Suppressor macrophage (primary cell): ENCODE measurements at places on chromosomes 3 and 15.
A peak's percentile ranks its signal among the peaks of the same experiment; 100 is the strongest.

DNA sequence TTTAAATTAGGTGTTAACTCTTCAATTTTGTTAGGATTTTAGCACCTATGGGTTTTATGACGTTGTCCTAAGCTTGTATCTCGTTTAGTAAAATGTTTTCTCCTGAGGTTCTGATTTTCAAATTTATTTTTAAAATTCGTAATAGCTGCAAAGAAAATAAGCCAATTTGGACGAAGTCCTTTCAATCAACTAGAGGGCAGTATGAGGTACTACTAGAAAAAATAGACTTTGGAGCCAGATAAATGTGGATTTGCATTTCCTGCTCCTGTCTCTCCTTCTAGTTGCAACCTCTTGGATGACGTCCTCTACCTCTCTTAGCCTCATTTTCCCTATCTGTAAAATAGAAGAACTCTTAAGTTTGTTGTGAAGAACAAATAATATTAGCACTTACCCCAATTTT is 81.1 kb downstream of the SLTM start:
- DNase-seq = no peak

- DNase-seq = no peak
Measured at GRCh38 chr3:63912768-63913588, 795 bp upstream of the SCAANT1 start.

- DNase-seq = no peak
Measured at GRCh38 chr3:151895478-151896241, 22.2 kb downstream of the SUCNR1 start.

DNA sequence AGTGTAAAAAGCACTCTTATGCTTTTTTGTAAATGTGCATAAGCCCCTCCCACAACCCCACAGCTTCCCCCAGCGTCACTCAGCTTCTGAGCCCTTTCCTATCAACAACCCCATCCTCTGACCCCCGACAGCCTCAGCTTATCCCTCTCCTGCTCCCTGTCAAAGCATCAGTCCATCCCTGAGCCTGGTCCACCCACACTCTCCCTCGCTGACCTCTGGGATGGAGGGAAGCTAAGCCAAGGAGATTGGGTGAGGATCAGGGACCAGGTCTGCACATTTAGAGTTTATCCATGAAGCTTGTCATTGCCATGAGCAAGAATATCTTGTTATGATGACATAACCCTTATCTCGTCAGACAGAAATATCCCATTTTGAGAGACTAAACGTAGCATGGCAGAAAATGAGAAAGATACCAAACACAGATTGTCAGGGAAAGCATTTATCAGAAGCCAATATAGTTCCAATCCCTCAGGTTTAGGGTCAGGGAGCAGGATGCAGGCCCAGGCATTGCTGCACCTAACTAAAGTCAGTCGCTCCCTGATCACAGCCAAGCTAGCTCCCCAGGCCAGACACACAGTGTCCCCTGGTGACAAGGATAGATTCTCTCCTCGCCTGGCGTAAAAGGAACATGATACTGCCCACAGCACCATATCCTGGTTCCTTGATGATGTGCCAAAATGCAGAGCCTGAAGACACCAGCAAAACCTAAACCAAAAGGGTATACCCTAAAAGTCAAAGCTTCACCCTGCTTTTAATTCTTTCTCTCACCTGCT is 66.9 kb downstream of the DCLK3 start:
- DNase-seq = no peak

DNA sequence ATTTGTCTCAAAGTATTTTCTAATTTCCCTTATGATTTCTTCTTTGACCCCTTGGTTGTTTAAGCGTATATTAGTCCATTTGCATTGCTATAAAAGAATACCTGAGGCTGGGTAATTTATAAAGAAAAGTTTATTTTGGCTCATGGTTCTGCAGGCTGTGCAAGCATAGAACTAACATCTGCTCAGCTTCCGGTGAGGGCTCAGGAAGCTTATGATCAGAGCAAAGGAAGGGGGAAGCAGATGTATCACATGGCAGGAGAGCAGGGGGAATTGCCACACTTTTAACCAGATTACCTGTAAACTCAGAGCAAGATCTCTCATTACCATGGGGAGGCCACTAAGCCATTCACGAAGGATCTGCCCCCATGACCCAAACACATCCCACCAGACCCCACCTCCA is 148.2 kb downstream of the PDE8A start:
- no peak for DNase-seq

DNA sequence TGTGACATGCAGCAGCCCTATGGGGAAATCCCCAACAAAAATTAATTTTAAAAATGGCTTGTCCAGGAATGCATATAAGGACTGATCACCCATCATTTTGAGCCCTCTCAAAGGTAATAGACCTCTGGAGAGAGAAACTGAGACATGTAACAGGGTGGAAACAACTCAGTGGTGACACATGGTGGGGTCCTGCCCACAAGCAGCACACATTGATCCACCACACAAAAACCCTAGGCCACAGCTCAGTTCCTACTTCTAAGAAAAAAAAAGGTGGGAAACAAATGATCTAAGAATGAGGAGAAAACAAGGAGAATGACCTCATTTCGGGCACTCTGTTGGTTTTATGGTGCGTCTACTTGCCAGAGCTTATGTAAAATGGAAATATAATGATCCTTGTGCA is 1.9 kb upstream of the SLC41A3 start:
- DNase-seq = no peak

- DNase-seq = no peak
Measured at GRCh38 chr3:131221731-131222130, 159.8 kb upstream of the NUDT16 start.

DNA sequence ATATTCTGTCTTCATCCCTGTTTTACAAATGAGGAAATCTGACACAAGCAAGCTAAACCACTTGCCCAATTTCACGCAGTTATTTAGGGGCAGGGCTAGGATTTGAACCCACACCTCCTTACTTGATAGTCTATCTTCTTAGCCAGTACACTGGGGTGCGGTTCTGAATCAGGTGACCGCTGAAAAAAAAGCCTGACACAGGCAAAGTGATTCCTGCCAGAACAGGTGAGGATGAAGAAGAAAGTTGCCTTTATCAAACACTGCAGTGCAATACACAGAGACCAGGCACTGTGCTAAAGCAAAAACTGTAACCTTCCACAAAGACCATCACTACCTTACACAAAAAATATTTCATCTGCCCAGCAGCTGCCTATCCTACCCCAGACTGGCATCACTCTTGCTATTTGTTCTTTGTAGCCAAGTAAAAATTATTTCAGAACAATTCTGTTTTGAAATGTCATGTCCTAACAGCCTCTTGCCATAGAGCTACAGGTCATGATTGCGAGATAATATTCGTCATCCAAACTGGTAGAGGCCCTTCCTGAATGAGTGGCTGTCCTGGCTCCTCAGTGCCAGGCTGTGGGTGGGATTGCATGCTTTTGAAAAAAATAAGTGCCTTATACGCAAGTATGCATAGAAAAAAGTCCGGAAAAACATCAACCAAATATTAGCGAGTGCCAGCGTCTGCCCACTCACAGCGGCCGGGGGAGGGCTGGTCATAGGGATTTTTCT is 142.3 kb upstream of the TPM1 start:
- no peak for DNase-seq

DNA sequence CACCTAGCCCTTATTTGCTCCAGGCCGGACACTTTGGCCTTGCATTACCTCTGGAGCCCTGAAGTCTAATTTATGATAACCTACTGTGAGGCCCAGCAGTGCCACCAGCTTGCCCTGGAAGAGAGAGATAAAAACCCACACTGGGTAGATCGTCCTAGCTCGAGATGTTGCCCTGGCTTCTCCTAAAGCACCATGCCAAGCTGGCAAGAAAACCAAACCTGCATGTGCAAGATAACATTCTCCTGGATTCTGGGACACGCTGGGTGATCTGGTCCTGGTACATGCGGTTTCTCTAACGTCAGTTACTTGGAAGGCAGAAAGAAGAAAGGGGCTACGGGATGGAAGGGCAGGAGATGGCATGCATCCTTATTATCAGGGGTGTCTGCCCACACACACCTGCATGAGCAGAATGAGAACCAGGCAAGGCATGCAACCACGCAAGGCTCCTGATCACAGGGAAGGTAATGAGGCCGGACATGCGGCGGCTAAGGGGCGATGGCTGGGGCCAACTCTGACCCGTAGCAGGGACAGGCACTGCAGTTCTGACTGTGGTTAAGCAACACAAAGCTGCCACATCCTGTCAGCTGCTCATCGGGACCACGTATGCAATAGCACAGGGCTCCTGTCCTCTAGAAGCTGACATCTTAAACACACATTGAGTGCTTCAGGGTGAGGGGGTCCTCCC is 73.0 kb downstream of the OXNAD1 start:
- peak; percentile 68 for DNase-seq

DNA sequence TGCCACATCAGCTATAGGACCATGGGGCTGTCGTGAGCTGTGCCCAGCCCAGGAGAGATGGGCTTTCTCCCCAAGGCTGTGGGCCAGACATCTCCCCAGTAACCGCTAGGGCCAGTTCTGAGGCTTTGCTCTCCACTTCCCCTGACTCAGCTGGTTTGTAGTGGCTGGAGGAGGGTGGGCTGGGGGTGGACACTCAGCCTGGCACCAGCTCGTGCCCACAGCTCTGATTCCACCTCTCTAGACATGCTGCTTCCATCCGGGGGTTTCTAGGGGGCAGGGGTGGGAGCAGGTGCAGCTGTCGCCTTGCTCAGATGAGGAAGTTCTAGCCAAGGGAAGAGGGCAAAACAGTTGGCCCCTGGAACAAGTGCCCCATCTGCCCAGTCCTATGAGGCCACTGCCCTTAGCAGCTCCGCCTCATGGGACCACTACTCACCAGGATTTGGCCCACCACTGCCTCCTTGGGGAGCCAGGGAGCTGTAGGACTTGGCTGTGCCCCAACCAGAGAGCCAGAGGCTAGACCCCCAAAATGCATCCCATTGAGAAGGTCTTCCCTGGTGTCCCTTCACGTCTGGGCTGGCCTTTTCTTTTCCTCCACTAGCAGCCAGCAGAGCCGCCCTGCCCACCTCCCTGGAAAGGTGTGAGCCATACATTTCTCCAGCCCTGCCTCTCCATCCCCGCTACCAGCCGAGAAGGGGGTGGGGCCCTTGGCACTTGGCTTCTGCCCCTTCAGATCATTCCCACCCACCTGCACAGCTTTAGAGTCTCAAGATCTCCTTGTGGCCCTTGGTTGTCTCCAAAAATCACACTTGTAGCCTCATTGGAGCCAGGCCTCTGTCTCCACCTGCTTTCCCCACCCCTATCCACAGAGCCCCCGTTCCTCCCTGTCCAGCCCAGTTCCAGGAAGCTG is 9.9 kb downstream of the GLYCTK start:
- no peak for DNase-seq

DNA sequence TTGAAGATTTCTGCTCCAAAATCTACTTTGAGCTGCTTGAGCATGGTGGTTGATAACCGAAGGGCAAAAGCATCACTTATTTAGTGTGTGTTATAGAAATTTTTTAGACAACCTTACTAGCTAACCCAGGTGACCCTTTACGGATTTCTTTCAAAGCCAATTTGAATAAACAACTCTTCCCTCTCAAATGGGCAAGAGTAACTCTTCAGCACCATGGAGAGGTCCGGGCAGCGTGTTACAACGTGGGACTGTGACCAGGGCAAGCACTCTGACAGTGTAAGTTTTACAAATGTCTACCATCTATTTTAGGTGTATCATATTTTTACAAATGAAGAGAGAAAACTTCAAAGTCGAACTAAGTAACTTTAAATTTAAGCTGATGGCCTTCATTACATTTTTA is 471.8 kb downstream of the MFSD1 start:
- peak; percentile 64 for DNase-seq

DNA sequence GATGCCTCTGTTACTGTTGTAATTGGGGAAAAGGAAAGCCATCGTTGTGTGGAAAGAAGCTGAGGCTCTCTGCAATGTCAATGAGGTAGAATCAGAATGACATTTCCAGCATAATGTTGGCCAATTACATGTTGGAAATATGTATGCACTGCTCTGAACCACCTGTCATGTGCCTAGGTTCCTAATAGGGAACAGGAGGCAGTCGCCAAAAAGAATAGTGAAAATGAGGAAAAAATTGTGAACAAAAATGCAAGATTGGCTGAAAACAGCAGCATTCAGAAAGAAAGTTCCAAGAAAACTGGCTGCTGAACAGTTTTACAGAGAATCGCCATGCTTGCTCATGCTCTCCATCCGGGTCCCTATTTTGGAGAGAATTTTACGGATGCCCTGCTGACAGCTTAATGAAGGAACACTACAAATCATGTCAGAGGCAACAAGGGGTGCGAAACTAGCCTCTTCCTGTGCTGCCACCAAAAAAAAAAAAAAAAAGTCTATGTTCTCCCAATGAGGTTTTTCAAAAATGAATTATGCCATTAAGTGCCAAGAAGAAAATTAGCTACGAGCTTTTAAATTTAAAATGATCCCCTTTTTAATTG is 305.9 kb upstream of the ARRDC4 start:
- no peak for DNase-seq

- DNase-seq = no peak
Measured at GRCh38 chr3:141391991-141392316, 23.6 kb downstream of the ZBTB38 start.

DNA sequence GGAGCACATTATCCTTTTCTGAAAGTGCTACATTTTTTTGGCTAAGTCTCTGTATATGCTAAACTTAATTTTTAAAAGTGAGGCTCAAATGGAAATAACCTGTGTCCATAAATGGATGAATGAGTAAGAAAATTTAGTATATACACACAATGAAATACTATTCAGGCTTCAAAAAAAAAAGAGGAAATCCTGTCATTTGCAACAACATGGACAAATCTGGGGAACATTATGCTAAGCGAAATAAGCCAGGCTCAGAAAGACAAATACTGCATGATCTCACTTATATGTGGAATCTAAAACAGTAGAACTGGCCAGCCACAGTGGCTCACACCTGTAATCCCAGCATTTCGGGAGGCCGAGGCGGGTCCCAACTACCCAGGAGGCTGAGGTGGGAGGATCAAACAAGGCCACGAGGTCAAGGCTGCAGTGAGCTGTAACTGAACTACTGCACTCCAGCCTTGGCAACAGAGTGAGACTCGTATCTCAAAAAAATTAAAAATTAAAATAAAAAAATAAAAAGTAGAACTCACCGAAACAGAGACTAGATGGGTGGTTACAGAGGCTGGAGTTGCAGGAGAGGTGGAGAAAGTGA is 25.8 kb downstream of the CCDC12 start:
- peak; percentile 58 for DNase-seq

- no peak for DNase-seq
Measured at GRCh38 chr15:69980341-69981059, 117.2 kb downstream of the TLE3 start.

GRCh38 chr3:189813647-189814240 is 182.6 kb downstream of the TP63 start:
- DNase-seq = no peak

- DNase-seq = no peak
Measured at GRCh38 chr3:159825216-159825854, 163.3 kb upstream of the IL12A start.

GRCh38 chr3:64895106-64895990 is 207.5 kb upstream of the ADAMTS9 start:
- no peak for DNase-seq
